ENCODE measurements at places on chromosomes 7 and 10. TPM values are rescaled to one million over a fixed set of nuclear protein-coding genes. Genes with fewer than 3 reads are reported as not detected.

Gene CALHM3
- not detected for total RNA-seq

Gene FGFBP3
- total RNA-seq = 3.7 TPM

Gene VPS37D
- 5.0 TPM for total RNA-seq

Gene H2BK1
- total RNA-seq = 1.1 TPM

Gene TEX36
- total RNA-seq = not detected

Gene SPDYE2
- total RNA-seq = not detected

Gene GPR146
- total RNA-seq = 1.9 TPM

Gene MRLN
- not detected for total RNA-seq

Gene COBL
- not detected for total RNA-seq

DNA sequence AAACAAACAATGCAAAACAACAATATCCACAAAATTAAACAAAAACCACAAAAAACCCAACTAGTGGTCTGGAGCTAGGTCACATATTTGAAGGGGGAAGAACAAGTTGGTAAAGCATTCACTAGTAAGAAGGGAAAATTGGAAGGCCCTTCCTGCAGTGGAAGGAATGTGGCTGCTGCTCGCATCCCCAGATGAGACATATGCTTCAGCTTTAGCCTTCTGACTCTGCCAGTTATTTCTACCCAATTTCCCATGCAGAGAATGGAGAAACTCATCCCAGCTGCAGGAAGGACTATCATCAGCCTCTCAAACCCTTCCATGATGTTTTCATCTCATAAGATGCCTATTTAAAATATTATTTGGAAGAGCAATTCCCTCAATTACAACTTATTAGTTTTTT lies 176.6 kb downstream of the BMPER start:
- no peaks in the 10 kb centered on the region for H3K36me3 ChIP-seq
- peaks cover 4% of the 10 kb centered on the region for H3K4me1 ChIP-seq
- no peaks in the 10 kb centered on the region for H3K27me3 ChIP-seq
- no peak for DNase-seq

- no peaks in the 10 kb centered on the region for H3K36me3 ChIP-seq
- no peak overlapping the region for H3K27ac ChIP-seq
- H3K4me1 ChIP-seq = peaks cover 2% of the 10 kb centered on the region
- DNase-seq = no peak
- no peak overlapping the region for H3K4me3 ChIP-seq
Measured at GRCh38 chr10:2210088-2210487, 472.8 kb upstream of the ADARB2 start.

GRCh38 chr10:63217120-63217605 lies 84.0 kb downstream of the NRBF2 start:
- peaks cover 34% of the 10 kb centered on the region for H3K36me3 ChIP-seq
- H3K4me1 ChIP-seq = peaks cover 22% of the 10 kb centered on the region
- DNase-seq = no peak
- H3K27ac ChIP-seq = peak overlapping the region; percentile 71
- H3K27me3 ChIP-seq = no peaks in the 10 kb centered on the region

GRCh38 chr10:47329855-47330254 lies 7.6 kb downstream of the GDF2 start:
- H3K4me3 ChIP-seq = no peak overlapping the region
- no peaks in the 10 kb centered on the region for H3K36me3 ChIP-seq
- H3K27me3 ChIP-seq = peaks cover 23% of the 10 kb centered on the region
- DNase-seq = no peak
- no peaks in the 10 kb centered on the region for H3K4me1 ChIP-seq
- H3K27ac ChIP-seq = no peak overlapping the region

- H3K4me1 ChIP-seq = peaks cover 27% of the 10 kb centered on the region
- H3K36me3 ChIP-seq = peaks cover 2% of the 10 kb centered on the region
- DNase-seq = no peak
Measured at GRCh38 chr7:16130111-16131110, 290.9 kb downstream of the CRPPA start.

DNA sequence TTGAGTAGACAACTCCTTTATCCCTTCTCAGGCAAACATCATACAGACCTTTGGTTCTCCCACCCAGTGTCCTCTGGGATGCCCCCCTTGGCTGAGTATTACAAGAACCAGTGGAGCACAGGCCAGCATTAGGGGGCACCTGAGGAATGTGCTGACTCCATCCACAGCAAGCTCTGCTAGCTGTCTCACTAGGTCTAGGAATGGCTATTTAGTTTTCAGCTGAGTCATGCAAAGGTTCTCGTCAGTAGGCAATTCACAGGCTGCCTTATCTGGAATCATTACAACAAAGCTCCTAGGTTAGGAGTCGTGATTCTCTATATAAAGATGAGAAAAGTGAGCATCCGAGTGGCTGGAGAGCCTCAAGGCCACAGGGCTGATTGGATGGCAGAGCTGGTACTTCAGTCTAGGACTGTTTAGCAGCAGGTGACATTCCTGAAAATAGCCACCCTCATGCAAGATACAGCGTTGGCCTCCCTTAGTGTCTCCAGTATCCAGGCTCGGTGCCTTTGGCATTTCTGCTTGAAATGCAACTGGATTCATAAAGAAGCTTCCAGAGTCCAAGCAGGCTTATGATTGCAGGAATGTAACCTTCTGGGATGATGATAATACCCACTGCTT lies 75.8 kb downstream of the CDCA7L start:
- H3K36me3 ChIP-seq = no peaks in the 10 kb centered on the region
- H3K4me3 ChIP-seq = no peak overlapping the region
- DNase-seq = no peak
- no peaks in the 10 kb centered on the region for H3K4me1 ChIP-seq
- no peak overlapping the region for H3K27ac ChIP-seq
- peaks cover 2% of the 10 kb centered on the region for H3K27me3 ChIP-seq

DNA sequence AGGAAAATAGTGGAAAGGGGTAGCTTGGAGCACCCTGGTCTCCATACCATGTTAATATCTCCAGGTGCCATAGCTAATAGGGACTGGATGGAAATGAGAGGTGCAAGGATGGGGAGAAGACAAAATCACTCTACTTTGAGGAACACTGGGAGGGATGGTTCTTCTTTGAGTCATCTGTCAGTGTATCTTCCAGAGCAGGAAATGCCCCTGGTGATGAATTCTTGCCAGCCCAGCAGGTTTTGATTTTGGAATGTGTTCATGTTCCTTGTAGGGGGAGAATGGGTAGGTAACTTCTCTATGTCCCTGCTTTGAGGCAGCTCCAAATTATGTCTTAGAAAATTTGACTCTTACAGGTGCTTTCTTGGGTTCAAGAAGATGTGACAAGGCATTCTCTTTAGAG lies 177.0 kb upstream of the GLI3 start:
- no peak overlapping the region for H3K4me3 ChIP-seq
- no peak overlapping the region for H3K27ac ChIP-seq
- H3K36me3 ChIP-seq = no peaks in the 10 kb centered on the region
- DNase-seq = no peak
- peaks cover 25% of the 10 kb centered on the region for H3K4me1 ChIP-seq

GRCh38 chr7:5217851-5218331 lies 27.9 kb downstream of the WIPI2 start:
- H3K27me3 ChIP-seq = no peaks in the 10 kb centered on the region
- H3K36me3 ChIP-seq = peaks cover 66% of the 10 kb centered on the region
- H3K4me1 ChIP-seq = peaks cover 13% of the 10 kb centered on the region
- no peak overlapping the region for H3K4me3 ChIP-seq
- H3K27ac ChIP-seq = no peak overlapping the region

DNA sequence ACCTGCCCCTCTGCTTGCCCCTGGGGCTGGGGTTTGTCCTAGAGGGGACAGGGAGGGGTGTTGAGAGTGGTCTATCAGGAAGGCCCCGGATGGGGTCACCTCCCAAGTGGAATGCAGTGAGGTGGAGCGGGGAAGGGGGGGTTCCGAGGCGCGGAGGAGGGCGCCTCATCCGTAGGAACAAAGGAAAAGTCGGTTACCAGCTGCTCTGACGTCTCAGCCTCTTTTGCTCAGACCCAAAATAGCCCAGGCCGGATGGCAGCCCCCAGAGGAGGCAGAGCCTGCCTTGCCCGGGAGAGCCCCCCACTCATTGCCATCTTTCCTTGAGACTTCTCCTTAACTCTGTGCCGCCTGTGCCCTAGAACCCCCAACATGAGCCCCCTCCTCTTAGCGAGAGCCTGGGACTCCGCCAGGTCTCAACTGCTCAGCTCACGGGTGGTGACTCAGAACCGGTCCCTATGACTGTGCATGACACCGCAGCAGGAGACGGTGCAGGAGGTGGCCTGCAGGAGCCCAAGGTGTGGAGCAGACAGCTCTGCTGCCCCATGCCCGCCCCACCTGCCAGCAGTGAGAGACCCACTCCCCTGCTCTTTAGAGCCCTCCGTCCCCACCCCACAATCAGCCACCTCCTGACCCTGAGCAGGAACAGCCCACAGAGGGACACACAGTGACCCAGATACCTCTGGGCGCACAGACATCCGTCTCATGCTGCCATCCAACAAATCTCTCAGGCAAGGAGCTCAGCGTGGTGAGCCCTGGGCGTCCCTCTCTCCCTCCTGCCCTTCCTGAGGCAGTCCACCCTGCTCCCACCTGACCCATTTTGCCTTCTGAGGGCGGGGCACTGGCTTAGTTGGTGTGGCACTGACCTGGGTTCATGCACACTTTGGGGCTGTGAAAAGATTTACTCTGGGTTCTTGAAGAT lies 13.1 kb downstream of the STX1A start:
- H3K36me3 ChIP-seq = peaks cover 13% of the 10 kb centered on the region
- peak overlapping the region; percentile 38 for H3K4me3 ChIP-seq
- H3K27ac ChIP-seq = peak overlapping the region; percentile 72
- H3K4me1 ChIP-seq = peaks cover 40% of the 10 kb centered on the region
- DNase-seq = no peak
- no peaks in the 10 kb centered on the region for H3K27me3 ChIP-seq

DNA sequence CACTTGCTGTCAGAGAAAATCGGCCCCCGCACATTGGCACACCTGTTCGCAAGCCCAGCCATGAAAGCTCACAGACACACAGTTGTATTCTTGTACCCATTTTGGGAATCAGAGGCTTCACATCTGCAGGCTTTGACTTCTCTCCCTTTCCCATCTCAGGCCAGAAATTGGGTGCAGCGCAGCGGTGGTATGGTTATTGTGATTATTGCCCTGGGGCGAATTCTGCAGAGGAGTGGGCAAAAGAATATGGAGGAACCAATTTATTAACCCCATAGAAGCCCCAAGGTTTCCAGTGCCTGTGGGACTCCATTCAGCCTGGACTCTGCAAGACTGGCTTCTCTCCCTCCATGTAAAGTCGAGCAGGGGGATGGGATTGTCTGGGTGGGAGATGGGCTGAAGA lies 14.0 kb downstream of the TLX1 start:
- H3K27me3 ChIP-seq = peaks cover 76% of the 10 kb centered on the region
- no peak for DNase-seq
- no peak overlapping the region for H3K4me3 ChIP-seq
- H3K27ac ChIP-seq = no peak overlapping the region
- no peaks in the 10 kb centered on the region for H3K4me1 ChIP-seq

DNA sequence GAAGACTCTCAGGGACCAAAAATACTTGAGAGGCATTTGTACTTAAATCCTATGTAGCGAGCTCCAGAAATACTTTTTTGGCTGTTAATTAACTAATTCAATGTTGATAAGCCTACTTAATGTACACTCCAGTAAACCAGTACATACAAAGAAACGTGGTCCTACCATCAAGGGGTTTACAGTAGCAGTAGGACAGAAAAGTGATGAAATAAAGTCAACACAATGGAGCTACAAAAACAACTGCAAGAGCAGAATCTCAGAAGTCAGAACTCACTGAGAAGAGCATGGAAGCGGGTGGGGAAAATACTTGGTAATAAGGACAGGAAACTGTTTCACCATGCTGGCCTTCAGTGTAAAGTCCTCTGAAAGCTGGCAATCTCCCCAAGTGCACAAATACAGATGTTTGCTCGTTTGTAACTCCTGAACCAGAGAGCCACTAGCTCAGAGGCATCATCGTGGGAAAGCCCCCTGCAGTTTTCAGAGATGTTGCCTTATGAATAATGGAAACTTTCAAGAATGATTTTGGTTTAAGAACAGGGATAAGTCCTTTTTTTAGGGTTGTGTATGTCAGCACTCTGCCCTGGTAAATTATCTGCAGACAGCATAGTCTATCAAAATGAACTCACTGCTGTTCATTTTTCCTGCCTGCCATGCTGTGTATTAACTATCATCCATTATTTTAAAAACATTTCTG lies 233.2 kb downstream of the SORCS1 start:
- no peaks in the 10 kb centered on the region for H3K36me3 ChIP-seq
- no peaks in the 10 kb centered on the region for H3K4me1 ChIP-seq
- no peak for DNase-seq
- no peak overlapping the region for H3K27ac ChIP-seq
- H3K4me3 ChIP-seq = no peak overlapping the region
- no peaks in the 10 kb centered on the region for H3K27me3 ChIP-seq

DNA sequence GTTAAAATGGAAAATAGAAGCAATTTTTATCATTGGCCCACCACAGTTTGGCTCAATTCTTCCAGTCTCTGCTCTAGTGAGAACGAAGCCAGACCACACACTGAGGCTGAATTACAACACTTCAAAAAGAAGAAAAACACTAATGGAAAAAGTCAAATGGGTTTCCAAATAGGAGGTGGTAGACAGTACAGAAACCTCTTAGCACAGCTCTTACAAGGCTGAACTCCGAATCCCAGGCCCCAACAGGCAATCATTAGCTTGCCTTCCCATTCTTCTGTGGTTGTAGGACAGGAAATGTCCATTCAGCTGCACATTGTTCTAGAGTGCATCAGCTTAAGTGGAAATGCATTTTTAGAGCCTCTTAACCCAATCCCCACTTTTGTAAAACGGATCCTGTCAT lies 115.1 kb upstream of the MEOX2 start:
- H3K27me3 ChIP-seq = no peaks in the 10 kb centered on the region
- H3K4me3 ChIP-seq = no peak overlapping the region
- H3K36me3 ChIP-seq = no peaks in the 10 kb centered on the region
- peak overlapping the region; percentile 25 for H3K27ac ChIP-seq
- DNase-seq = no peak

DNA sequence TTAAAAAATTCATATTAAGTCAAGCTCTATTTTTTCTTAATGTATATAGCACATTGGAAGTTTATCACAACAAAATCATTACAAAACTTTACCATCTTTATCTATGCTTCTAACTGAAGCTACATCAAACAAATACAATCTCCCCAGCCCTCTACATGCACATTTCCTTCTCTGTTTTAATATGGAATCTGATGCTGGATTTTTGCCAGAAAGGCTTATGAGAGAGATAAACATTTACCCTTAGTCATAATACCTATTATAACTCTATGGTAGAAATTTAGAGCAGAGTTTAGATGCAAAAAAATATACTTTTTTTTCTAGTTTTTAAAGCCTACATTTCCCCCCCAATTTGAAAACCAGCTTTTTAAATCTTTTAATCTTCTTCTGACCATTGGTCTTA lies 1198.6 kb downstream of the GATA3 start:
- no peak for DNase-seq
- H3K27ac ChIP-seq = no peak overlapping the region
- H3K27me3 ChIP-seq = no peaks in the 10 kb centered on the region
- H3K4me3 ChIP-seq = no peak overlapping the region
- no peaks in the 10 kb centered on the region for H3K4me1 ChIP-seq
